Aorta (tissue), 5 donors: ENCODE measurements at places on chromosomes 4 and X. TPM values are rescaled to one million over a fixed set of nuclear protein-coding genes. Genes with fewer than 3 reads are reported as not detected.

Gene NAT8L
- under 0.01 TPM for polyA plus RNA-seq

Gene CENPVL1
- not detected for polyA plus RNA-seq

Gene FHDC1
- polyA plus RNA-seq: 0.20 TPM

Gene NUDT10
- polyA plus RNA-seq: 2.6 TPM

Gene KDR
- polyA plus RNA-seq: 1.4 TPM

Gene NPY5R
- 15.5 TPM for polyA plus RNA-seq

Gene GASK1B
- polyA plus RNA-seq: 28.5 TPM

Gene SSX4B
- not detected for polyA plus RNA-seq

Gene RASL11B
- polyA plus RNA-seq: 12.3 TPM

Gene UVSSA
- polyA plus RNA-seq: 12.7 TPM

Gene TCEAL6
- 0.87 TPM for polyA plus RNA-seq

Gene IBSP
- not detected for polyA plus RNA-seq

Gene FGF13
- 14.4 TPM for polyA plus RNA-seq

Gene STX18
- 21.2 TPM for polyA plus RNA-seq

Gene GNRHR
- not detected for polyA plus RNA-seq

Gene PROM1
- polyA plus RNA-seq: 4.4 TPM

Gene NPFFR2
- not detected for polyA plus RNA-seq

Gene MAB21L2
- 0.05 TPM for polyA plus RNA-seq

Gene TEC
- 2.3 TPM for polyA plus RNA-seq
